ENCODE measurements at places on chromosomes 12 and 14. TPM values are rescaled to one million over a fixed set of nuclear protein-coding genes. Genes with fewer than 3 reads are reported as not detected.

The PRPH gene
- total RNA-seq: not detected

The CELA1 gene
- not detected for total RNA-seq

The ACIN1 gene
- 208 TPM for total RNA-seq

The GATC gene
- 28.8 TPM for total RNA-seq

The SAMD15 gene
- total RNA-seq: 2.1 TPM

The CLEC4D gene
- not detected for total RNA-seq
